Daoy (cell line): ENCODE measurements at places on chromosomes 5 and 9. TPM values are rescaled to one million over a fixed set of nuclear protein-coding genes. Genes with fewer than 3 reads are reported as not detected.

DNA sequence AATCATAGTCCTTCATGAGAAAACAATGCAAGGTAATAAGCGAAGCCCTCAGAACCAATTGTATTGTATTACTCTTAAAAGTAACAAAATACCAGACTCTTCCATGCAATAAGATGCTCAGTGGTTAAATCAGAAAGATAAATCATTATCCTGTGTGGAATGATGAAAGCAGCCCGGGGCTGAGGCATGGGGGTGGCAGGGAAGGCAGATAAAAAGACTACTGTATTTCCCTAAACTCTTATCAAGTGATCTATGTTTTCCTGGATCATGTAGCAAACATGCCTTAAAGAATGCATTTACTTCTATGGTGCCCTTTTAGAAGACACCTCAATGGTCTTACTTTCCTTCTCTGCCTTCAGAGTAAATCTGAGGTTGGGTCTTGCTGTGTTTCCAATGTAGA lies 105.6 kb upstream of the DAPK1 start:
- DNase-seq: no peak

GRCh38 chr5:31948006-31948405 lies 226.1 kb downstream of the GOLPH3 start:
- DNase-seq: no peak

GRCh38 chr5:54571462-54571861 lies 53.9 kb downstream of the SNX18 start:
- DNase-seq: no peak

DNA sequence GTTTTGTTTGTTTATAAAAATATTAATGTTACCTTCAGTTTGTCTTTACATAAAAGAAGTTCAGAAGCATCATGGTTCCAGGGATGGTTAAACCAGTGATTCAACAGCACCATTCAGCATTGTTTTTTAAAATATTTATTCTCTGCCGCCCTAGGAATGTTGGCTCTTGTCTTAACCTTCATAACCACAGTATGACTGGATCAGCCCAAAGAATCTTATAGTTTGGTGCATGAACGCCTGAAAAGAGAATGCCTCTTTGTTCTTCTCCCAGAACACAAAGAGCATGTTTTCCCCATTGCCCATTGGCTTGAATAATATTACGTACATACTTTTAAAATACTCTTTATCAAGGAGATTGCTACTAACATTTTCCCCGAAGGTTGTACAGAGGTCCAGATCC lies 413.4 kb downstream of the ANXA1 start:
- DNase-seq: no peak

DNA sequence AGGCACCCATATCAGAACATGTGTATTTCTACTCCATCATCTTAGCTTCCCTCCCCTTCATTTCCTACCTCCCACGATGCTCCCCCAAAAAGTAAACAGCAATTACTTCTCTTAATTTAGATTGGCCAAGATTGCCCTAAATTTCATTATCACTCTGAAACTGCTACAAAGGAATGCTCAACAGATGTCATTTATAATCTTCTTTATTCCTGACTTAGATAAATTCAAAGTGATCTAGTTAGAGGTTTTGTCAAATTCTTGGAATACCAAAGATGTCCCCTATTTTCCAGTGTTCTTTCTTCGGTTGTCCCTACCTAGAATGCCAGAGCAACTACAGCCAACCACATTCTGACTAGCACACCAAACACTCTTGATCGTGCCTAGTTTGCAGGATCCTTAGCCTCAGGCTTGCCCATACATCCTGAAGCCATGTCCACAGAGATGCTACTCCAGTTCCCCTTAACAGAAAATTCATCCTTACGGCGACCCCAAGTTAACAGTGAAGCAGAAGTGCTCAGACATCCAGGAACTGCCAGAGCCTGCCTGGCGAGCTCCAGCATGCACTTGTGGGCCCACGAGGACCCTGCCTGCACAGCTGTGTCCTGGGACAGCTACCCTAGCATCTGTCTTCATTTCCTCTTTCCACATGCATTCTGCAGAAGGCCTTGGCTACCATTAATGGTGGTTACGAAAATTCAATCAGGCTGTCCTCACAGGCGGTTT lies 31.6 kb downstream of the DAP start:
- DNase-seq: no peak

The HTR1A gene
- not detected in 2 replicates for total RNA-seq

The MED22 gene
- 22.0 and 28.2 TPM in 2 replicates for total RNA-seq
